Stimulated activated CD8-positive, alpha-beta memory T cell treated with anti-CD3 and anti-CD28 coated beads, Interleukin-7, amount 100 ng/mL, for 1 hour (primary cell): ENCODE measurements at places on chromosomes 1 and 21.
A peak's percentile ranks its signal among the peaks of the same experiment; 100 is the strongest.

GRCh38 chr1:109193653-109194590, 19.8 kb upstream of the SARS1 start:
- DNase-seq: no peak

- peak; percentile 27 for DNase-seq
Measured at GRCh38 chr1:244969355-244970235, 105.3 kb upstream of the HNRNPU start.

GRCh38 chr1:196142111-196142640, 466.1 kb downstream of the KCNT2 start:
- DNase-seq: no peak

DNA sequence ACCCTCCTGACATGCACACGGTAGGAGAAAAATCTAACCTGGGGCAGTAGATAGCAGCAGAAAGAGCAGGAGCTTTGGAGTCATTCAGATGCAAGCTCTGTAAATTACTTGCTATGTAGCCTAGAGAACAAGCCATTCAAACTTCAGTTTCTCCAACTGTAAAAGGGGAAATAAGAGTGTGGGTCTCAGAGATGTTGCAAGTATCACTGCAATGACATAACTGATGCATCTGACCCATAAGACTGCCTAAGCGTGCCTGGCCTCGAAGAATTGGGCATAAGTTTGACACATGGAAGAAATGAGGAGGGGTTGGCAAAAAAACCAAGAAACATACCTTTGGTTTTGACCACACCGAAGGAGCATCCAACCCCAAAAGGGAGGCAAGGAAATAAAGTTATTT, 5.2 kb downstream of the AK2 start:
- DNase-seq: no peak

DNA sequence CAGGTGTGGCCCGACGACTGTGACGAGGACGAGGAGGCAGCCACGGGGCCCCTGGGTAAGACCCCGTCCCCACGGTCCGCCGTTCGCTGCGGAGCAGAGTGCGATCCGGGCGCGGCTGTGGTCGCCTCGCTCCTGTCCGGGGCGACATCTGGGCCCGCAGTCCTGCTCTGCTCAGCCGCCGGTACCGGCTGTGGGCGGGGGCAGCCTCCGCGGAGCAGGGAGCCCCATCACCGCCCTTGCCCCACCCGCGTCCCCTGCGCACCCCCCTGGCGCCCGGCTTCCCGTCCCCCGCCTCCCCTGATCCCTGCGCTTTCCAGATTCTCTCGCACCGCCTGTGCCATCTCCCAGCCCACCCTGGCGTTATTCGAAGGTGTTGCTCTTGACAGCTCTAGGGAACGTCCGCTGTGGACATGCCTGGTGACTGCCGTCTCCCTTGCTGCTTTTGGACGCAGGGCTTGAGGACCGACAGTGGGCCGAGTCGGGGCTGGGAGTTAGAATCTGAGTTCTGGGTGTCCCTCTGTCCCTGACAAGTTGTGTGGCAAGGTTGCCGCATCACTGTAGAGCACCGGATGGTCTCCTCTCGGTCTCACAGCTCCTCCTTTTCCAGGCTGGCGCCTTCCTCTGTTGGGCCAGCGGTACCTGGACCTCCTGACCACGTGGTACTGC, 596 bp downstream of the TOR3A start:
- no peak for DNase-seq

- no peak for DNase-seq
Measured at GRCh38 chr1:102566182-102566581, 542.1 kb downstream of the COL11A1 start.

- DNase-seq: no peak
Measured at GRCh38 chr1:94688646-94689045, 131.5 kb upstream of the SLC44A3 start.
